Hematopoietic multipotent progenitor cell treated with erythropoietin and hydrocortisone succinate and interleukin-3 and kit ligand, for 17 days (in vitro differentiated cells): ENCODE measurements at places on chromosomes 7 and 10.

DNA sequence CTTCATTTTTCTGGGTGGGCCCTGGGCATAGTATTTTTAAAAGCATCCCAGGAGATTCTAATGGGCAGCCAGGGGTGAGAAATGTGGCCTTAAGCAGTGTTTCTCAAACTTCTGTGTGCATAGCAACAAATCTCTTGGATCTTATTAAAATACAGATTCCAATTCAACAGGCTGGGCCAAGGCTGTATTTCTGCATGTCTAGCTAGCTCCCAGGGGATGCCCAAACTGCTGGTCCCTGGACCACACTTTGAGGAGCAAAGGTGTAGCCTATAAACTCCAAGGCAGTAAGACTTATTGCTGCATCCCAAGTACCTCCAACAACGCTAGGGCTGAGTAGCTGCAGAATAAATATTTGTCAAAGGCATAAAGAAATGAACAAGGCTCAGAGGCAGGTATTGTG is 292.9 kb upstream of the ZMIZ1 start:
- no peak for DNase-seq

DNA sequence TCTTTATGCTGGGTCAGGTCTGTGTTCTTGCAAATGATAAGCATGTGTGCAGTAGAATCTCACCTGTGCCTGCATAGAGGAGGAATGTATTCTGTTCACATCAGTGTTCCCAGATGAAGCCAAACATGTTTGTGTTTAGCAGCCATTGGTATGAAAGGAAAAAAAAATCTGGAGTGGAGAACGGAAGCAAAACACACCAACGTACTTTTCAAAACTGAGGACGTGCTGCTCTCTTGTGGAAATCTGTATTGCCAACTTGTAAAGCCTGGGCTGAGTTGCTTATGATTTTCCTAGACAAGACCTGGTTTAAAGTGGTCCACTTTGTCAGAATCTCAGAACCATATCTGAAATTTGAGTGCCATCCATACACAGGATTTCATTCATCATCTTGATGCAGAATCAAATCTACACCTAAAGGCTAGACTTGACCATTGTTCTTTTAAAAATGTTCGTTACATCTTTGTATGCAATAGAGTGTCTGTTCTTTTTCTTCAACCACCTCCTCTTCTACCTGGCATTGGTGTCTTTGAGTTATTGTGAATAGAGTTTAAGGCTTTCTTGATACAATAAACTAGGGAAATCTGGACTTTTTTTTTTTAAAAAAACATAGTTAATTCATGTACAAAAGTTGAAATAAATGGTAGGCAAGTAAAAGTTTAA is 367.7 kb downstream of the PHF14 start:
- DNase-seq, result peak; percentile 25

DNA sequence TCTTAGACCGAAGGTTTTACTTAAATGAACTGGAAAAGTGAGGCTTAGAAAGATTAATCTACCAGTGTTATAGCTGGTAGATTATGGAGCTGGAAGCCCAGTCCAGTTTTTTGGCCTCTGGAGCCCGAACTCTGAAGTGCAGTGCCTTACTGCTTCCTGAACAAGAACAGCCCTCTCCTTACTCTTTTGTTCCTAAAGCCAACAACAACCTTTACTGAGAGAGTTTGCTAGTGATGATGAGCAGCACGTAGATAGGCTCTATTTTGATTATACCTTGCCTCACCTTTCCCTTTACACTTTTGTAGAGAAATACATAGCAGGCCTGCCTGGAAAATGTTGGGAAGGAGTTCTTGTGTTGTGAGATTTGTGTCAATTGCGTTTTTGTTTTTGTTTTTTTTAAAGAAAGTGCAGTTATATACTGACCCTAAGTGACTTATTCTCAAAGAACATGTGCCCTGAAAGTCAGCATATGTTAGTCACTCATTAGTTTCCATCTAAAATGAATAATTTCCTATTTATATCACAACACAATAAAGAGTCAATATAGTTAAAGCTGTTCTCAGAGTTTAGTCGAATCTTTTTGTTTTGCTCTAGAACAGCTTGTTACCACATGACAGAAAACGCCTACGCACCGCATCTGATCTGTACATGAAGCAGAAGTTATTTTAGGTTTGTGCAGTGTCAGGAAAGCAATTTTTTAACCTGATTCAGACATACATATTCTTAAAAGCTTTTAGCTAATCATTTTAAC is 33.0 kb downstream of the PLEKHA1 start:
- DNase-seq, result no peak

- no peak for DNase-seq
Observed at GRCh38 chr7:92133133-92133736, 1.0 kb downstream of the CYP51A1 start.

DNA sequence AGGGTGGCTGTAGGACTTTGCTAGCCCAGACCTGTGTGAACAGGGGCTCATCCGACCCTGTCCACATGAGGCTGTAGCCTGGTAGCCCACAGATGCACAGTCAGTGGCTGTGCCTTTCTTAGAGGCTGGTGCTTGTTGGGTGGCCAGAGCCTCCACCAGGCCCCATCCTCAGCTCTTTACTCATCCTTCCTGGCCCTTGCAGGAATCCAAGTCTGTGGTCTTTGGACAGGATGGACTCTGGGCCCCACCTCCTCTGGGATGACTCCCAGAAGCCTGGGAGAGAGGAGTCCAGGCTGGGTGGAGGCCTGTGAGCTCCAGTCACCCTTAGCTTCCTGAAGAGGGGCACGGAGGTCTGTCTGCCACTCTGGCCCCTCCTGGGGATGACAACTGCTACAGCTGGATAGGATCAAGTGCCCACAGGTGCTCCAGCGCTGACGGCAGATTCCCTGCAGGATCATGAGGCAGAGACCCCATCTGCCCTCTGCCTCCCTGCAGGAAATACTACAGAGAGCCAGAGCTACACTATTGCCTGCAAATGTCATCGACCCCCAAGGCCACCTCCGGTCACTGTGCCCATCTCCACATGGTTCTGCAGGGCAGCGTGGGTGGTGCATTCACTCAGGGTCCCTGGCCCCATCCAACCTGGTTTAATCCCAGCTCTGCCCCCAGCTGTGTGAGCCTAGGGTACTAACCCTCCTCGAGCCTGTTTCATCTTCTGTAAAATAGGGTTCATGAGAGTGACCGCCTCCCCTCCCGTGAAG is 114.5 kb downstream of the PTPN20 start:
- DNase-seq, result no peak
